IPS-NIHi11 (cell line): ENCODE measurements at places on chromosomes 4 and X.

DNA sequence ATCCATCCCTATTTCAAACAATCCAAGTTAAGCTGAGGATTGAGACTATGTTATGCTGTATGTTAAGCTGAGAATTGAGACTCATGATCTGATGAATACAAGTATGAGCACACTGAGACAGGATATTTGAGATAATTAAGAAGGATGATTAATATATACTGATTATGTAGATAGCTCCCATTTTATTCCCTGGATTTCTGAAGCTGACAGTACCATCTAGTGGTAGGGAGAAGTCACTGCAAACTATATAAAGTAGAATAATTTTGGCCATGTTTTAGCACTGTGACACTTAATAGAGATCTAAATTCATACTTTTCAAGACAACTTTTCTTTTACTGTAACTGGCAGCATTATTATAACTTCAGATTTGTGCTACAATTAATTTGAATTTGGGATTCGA lies 63.8 kb upstream of the HPRT1 start:
- peak; percentile 8 for DNase-seq

DNA sequence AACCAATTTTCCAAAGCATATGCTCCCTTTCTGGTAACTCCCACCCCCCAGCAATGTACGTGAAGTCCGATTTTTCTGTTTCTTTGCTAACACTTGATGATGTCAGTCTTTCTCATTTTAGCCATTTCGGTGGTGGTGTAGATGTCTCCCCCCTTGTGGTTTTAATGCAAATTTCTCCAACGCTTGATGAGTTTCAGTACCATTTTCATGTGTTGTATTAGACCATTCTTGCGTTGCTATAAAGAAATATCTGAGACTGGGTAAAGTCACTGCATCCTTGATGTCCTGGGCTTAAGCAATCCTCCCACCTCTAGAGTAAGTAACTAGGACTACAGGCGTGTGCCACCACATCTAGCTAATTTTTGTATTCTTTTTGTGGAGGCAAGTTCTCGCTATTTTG lies 148.4 kb upstream of the VCX3A start:
- no peak for DNase-seq

- DNase-seq, result no peak
These were observed 15.3 kb downstream of the PDK3 start for GRCh38 chrX:24480400-24480865.

- no peak for DNase-seq
These were observed 232.3 kb upstream of the NEIL3 start for GRCh38 chr4:177077095-177077971.

- no peak for DNase-seq
These were observed 438.3 kb upstream of the PRKX start for GRCh38 chrX:4151798-4152197.

DNA sequence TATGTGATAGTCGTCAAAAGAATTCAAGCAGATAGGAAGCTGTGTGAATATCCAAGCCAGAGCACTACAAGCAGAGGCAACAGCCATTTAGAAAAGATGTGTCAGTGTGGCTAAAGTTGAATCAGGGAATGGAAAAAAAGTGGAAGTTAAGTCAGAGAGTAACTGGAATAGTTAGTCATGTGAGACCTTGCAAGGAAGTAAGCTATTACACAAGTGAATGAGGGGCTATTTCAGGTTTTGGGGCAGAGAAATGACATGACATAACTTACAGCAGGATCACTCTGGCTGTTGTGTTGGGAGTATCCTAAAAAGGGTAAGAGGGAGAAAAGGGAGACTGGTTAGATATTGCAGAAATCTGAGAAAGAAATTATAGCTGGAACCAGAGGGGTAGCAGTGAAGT lies 236.6 kb upstream of the PCDH18 start:
- DNase-seq, result no peak

- DNase-seq, result no peak
These were observed 16.3 kb upstream of the ADGRA3 start for GRCh38 chr4:22532117-22532516.

DNA sequence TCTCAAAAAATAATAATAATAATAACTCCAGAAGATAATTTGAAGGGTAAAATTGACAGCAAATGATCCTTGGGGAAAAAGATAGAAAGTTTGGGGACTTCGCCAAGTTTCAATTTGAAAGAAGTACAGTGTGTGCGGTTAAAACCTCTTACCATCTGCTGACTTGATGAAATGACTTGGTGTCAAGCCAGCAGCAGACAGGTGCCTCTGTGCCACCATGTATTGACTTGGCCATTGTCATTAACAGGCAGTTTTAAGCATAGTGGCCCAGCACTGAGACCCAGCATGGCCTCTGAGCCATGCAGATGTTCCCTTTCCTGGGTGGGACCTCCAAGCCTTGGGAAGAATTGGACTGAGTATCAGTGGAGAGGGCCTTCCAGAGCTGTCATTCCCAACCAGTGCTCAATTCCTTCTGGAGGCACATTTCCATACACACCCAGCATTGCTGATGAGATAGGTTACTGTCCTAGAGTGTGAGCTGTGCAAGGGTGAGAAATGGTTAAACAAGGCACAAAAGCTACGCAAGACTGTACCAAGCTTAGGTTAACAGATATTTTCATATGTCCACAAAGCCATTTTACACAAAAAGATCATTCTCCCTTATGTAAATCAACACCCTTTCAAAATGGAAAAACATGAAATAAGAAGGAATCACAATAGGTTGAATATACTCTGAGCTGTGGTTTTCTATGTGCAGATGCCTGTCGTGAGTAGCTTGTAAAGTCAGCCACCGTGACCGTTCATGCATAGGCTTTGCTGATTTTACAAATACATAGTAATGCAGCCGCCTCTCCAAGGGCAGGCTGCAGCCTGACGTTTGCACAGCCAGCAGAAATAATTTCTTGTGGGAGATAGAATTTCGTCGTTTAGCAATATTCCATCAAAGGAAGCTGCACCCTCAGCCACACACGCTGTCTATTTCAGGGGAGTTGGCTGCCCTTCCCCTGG lies 59.4 kb upstream of the FBXW7 start:
- no peak for DNase-seq

DNA sequence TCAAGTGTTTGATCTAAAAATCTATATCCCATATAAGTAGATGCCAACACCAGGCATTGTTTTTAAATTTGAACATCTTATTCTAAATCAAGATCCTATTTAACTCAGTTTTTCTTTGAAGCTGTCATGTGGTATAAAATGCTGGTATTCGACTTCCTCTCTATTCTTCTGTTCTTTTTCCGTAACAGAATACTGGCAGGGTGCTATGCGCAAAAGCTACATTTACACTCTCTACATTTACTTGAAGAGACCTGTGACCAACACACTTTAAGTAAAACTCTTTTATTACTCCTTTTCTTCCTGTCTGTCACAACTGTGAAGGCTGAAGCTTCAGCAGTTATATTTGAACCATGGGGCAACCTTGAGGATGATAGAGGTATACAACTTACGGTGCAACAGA lies 612.8 kb downstream of the C4orf33 start:
- no peak for DNase-seq

DNA sequence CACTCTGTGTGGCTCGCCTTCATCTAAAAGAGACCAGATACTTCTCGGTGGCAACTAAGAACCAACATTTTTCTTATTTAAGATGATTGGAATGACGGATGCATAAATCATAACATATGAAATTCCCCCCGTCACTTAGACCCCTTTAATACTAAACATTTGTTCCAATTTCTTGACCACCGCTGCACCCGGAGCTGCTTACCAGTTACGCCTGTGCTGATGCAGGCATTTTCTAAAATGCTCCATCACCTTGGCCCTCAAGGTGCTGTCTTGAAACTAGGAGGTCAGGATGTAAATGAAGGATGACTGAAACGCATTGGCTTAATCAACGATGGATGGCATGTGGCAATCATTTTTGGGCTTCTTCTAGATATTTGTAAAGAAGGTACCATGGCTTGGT lies 130.0 kb downstream of the CPZ start:
- no peak for DNase-seq
